ENCODE measurements at places on chromosomes 2 and 18.

DNA sequence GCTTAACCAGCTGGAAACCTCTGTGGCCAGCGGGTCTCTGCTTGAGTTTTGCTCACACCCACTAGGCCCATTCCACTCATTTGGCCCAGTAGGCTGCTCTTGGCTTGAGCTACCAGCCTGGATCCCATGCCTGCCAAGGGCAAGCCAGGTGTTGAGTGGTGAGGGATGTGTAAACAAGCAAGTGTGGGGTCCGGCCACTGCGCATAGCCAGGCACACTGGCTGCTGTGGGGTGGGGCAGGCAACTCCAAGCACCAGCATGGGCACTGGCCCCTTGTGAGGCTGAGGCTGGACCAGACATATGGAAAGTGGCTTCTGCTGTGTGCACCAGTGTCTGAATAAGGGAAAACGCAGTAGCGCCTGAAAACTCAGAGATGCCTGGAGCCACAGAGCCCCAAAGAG, 732.7 kb downstream of the NR4A2 start:
- no peak for DNase-seq

DNA sequence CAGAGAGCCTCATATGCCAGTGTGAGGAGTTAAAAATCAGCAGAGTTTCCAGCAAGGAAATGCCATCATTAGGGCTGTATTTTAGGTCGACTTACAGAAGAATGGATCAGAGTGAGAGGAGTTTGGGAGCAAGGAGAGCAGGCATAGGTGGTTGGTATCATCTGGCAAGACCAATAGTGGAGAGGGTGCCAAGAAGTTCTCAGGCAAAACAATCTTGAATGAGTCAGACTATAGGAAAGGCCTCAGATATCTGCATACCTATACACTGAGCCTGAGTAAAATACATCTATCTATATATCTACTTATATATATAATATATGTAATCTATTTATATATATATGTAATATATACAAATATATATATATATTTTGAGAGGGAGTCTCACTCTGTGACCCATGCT, 57.3 kb downstream of the TMEFF2 start:
- DNase-seq = no peak

- peak; percentile 16 for DNase-seq
These were observed 54.6 kb upstream of the PHLPP1 start for GRCh38 chr18:62660691-62661090.

- no peak for DNase-seq
These were observed 8.4 kb downstream of the MYOM1 start for GRCh38 chr18:3211236-3211992.

DNA sequence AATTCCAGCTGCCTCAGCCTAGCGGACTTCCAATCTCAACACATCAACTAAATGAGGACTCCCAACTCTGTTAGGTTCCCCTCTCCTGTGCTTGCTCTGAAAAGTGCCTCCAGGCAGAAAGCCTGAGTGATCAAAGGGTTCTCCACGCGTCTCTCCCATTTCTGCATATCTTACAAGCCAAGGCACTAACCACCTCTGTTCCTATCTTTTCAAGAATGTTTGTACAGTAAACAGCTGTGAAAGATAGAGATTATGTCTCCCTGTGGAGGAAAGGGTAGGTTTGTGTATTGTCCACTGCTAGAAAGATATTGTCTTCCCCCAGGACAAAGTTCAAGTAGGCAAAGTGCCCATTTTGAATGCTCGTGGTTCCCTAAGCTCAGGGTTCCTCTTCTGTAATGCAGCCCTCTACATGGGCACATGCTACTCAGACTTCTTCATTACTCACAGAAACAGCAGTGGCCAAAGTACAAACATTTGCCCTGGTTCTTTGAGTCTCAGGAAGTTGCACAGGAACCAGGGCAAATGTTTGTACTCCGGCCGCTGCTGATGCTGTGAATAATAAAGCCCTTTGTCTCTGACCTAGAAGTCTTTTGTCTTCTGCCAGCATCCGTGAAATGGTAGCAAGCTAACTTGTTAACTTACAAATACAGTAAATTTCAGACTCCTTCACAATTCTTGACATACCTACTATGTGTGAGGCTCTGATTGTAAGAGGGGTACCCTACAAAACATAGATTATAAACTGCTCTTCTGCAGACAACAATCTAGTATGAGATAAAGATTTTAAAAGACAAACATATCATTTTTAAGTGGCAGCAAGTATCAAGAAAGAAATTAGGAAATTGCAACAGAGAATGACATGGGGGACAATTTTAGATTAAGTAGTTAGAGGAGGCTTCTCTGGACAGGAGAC, 44.5 kb downstream of the PKDCC start:
- no peak for DNase-seq

DNA sequence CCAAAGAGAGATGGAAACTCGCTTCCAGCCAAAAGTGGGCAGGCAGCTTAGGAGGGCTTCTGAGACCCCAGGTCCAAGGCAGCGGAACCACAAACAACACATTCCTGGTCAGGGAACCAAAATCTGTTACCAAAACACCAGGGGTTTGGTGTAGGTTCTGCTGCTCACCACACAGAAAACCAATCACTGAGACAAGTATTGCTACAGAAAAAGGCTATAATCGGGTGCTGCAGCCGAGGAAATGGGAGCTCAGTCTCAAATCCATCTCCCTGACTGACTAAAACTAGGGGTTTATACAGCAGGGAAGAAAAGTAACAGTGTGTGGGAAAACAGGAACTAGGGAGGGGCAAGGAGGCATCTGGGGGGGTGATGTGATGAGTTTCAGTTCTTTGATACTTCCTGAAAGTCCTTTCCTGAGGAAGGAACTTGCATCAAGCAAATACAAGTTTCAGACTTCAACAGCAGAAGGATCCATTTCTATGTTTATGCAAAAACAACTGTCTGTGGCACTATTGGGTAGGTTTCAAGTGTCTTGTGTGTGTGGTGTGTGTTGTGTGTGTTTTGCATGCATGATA, 108.0 kb downstream of the FAM168B start:
- no peak for DNase-seq

DNA sequence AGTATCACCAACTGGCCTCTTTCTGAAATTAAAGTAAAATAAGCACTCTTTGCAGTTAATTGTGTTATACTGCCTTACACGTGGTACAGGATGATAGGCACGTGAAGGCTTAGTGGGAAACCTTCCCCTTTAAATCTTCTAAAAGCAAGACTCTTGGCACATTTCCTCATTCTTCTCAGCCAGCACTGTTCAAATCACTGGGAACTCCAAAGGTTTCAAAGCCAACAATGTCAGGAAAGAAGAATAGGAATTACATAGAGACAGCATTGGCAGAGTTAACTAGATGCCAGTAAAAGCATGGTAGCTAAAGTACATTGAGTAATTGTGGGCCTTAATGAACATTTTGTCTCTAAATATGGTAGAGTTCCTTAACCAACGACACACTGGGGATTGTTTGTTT, 96.4 kb downstream of the DTNA start:
- no peak for DNase-seq

GRCh38 chr2:199806179-199806578, 44.8 kb downstream of the FTCDNL1 start:
- no peak for DNase-seq

- peak; percentile 93 for DNase-seq
These were observed 16.4 kb upstream of the CYP1B1 start for GRCh38 chr2:38092196-38092902.

GRCh38 chr2:54666634-54667265, 56.7 kb upstream of the EML6 start:
- peak; percentile 31 for DNase-seq

DNA sequence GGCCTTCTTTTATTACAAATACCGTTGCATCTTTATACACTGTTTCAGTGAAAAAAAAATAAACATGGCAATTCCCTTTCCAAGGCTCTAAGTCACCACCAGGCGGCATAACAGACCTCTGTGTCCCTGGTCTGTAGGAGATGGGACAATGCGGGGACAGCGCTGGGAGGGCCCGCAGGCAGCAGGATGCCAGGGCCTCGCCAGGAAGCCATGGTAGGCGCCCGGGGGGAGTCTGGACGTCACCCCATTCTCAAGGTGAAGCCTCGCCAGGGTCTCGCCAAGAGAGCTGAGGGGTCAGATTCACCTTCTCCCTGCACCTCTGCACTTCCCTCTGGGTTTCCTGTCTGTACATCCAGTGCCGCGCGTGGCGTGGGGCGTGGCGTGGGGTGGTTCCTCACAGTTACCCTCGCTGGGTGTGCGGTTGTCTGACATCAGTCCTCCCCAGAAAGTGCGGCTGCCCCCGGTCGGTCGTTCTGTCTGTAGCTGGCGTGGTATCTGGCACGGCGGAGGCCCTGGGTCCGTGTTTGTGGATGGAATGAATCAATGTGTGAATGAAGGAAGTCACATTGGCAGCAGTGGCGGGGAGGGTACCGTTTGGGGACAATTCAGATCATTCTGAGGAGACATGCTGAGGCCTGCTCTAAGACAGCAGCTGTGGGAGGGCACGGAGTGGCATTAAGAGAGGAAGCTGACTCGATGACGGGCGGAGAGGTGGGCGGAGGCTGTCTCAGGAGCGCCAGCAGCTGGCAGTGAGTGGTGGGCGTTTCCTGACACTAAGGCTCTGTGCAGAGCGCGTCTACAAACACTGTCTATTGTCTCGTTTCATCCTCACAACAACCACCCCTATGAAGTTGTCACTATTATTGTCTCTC, 46.0 kb downstream of the LRRFIP1 start:
- DNase-seq = peak; percentile 48

- no peak for DNase-seq
These were observed 2.6 kb downstream of the CDH2 start for GRCh38 chr18:28174181-28174905.

DNA sequence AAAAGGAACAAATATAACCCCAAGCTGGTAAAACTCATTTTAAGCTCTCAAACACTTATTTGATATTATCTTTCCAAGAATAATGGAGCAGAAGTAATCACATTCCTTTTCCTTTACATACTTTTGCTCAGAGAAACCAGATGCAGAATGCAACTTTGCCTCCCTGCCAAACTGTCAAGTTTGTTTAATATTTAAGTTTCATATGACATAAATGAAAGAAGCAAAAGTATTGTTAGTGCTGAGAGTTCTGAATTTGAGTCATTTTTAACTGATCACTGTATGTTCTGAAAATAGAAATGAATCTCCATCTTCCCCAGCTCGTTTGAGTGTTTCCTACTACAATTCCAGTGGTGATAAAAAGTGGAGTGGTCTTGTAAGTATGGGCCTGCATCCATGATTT, 423.4 kb downstream of the PID1 start:
- peak; percentile 59 for DNase-seq

- peak; percentile 19 for DNase-seq
These were observed 186.7 kb upstream of the RBMS1 start for GRCh38 chr2:160680294-160680693.

- DNase-seq = no peak
These were observed 228.1 kb downstream of the DSC3 start for GRCh38 chr18:30814446-30814845.

GRCh38 chr2:43190311-43191052, 35.9 kb downstream of the ZFP36L2 start:
- no peak for DNase-seq

DNA sequence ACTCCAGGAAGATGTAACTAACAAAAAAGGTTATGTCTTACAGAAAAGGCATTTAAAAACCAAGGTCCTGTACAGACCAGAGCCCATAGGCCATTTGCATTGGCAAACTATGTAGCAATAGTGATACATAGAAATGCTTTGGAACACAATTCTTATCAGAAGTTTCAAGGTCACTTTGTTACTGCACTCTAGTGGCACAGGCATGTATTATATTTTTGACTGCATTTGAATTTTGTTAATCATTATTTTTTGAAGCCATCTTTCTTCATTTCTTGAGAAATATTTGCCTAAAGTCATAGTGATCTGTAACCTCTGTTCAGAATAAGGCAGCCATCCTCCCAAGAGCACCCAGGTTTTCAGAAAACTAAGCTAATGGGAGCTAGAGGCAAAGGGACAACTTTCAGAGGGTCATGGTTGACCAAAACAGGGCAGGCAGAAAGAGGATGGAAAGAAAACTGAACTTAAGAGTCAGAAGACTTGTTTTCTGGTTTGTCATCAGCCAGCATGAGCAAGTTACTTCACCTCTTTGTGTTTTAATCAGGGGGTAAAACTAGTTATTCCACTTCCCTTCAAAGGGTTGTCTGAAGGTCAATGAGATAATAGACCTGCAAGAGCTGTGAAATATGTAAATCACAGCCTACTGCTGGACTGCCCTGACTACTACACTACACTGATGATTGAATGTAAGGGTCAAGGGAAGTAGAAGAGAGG, 41.5 kb downstream of the SLC38A11 start:
- peak; percentile 30 for DNase-seq

DNA sequence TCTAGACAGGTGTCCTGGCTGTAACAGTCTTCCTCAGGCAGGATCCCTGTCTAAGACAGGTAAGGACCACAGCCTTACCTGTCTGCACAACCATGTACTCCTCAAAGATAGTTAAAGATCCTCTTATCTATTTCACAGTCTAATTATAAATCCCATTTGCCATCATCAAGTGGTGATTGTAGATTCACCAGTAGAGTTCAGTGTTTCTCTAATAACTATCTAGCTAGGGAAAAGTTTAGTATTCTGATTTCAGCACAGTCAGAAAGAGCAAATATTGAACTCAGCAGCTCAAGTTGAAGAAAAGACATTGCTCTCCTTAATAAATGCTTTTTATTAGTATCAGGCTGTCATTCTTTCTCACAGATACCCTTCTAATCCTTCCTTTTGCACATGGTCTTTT, 1305.5 kb upstream of the NXPH2 start:
- no peak for DNase-seq

DNA sequence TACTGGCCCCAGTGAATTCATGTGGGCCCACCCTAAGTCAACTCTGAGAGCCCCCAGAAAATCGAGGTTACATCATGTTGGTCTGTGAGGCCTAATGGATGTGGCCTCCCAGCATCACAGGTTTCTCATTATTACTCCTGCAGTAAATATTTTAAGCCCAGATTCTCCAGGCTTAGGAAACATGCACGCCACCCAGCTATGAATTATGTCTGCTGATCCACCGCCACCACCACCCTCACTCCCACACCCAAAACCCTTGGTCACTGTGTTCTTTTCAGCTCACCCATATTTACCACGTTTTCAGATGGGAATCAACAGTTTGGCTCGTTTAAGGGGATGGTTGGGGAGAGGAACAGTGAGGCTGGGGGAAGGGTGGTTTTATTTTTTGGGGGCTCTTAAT, 128.6 kb downstream of the NCK2 start:
- DNase-seq = no peak

- DNase-seq = no peak
These were observed 18.8 kb upstream of the ENOSF1 start for GRCh38 chr18:731185-731584.

- no peak for DNase-seq
These were observed 3.0 kb downstream of the SAP130 start for GRCh38 chr2:128024816-128025215.

GRCh38 chr18:5879479-5879882, 15.8 kb downstream of the TMEM200C start:
- DNase-seq = peak; percentile 51

DNA sequence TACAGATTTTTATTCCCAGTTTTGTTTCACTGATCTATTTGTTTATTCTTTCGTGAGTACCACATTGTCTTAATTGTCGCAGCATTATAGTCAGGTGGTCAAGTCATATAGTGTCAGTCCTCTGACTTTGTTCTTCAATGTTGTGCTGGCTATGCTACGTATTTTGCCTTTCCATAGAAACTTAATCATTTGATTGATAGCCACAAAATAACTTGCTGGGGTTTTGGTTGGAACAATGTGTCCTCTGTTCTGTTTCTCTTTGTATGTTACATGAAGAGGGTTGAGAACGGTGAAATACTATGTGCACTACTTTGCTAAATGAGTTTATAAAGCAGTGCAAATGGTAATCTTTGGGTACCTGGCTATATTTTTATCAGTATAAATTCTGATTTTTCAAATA, 64.9 kb upstream of the TTC27 start:
- no peak for DNase-seq

Data from fibroblast of skin of right biceps (primary cell).